ENCODE measurements at places on chromosomes 3 and 15.

GRCh38 chr3:173745952-173746682, 348.6 kb downstream of the NLGN1 start:
- ATAC-seq: no peak

DNA sequence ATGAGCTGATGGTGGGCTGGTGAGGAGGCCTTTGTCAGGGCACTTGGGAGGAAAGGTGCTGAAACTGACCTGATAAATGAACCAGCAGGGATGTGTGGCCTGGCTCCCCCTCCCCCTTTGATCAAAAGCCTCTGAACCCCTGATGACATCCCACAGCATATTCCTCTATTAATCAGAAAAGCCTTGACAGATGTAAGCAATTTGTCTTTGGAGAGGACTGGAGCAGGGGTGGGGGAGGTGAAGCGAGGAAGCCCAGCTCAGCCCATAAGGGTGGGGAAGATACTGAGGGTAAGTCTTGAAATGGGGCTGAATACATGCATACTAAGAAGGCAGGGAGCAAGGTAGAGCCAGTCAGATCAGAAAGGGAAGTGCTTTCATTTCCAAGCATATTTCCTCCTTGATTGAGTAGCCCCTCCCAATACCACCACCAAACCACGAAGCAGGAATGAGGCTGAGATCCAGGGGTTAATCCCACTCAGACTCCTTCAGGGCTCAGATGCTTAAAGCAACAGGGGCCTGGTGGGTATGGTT, 34.7 kb upstream of the MRPS22 start:
- ATAC-seq: peak; percentile 15

DNA sequence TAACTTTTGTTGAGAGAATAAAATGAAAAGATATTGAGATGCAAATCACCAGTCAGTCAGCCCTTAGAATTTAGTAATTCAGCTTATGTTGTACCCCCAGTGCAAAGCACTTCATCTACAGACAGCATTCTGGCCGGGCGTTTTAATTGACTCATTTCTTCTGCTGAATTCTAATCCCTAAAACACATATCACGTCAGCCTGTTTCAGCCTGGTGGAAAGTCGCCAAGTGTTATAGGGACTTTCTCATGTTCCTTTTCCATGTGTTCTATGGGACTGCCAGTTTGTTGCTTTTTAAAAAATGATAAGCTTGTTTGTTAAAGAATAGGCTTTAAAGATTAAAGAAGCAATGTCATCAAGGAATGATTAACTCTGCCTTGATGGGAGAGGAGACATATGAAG, 169.7 kb upstream of the BFSP2 start:
- no peak for ATAC-seq

GRCh38 chr15:74800559-74801094, 12.0 kb upstream of the LMAN1L start:
- no peak for ATAC-seq

GRCh38 chr15:28269097-28269496, 52.9 kb downstream of the HERC2 start:
- no peak for ATAC-seq

- peak; percentile 55 for ATAC-seq
These were observed 14.6 kb downstream of the XIRP1 start for GRCh38 chr3:39177708-39178332.

DNA sequence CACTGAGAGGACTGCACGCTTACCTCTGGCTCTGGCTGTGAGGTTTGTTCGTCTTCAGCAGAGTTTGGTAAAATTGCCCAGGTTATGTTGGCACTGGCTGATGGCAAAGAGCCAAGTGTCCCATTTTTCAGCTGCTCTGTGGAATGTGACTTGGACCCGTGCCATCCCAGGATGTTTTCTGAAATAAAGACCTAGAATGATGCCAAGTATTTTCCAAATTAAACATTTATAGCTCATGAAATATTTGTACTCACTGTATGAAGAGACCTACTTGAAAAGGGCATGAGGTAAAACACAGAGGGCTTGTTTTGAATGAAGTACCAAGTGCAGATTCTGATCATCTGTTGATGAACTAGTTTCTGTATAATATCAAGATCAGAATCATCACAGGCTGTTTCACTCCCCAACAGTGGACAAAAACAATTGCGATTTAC, 200.5 kb downstream of the STT3B start:
- ATAC-seq: no peak
